ENCODE measurements at places on chromosomes 7 and 10.

DNA sequence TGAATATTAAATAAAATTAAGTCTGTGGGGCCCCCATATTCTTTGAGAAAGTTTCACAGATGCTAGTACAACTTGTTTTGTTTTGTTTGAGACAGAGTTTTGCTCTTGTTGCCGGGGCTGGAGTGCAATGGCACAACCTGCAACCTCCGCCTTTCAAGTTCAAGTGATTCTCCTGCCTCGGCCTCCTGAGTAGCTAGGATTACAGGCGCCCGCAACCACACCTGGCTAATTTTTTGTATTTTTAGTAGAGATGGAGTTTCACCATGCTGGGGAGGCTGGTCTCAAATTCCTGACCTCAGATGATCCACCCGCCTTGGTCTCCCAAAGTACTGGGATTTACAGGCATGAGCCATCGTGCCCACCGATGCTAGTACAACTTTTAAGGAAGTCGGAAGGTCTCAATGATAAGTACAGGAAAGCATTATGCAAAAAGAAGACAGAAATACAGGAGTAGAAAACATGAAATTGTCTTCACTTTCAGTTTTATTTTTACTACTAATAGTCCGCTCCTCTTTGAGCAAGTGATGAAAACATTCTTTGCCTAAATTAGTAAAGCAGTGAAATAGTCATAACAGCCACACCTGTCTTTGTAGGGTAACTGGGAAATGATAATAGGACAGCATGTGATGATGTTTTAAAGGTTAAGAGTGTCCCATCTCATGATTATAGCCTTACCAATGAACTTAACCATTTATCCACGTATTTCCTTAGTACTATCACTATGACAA lies 147.5 kb downstream of the SEMA3D start:
- no peak for DNase-seq

GRCh38 chr7:39949971-39950472 lies at the start of gene CDK13:
Gene CDK13 (plus strand): TSS chr7:39950256. CDS start chr7:39950642, 386 bp downstream.
- DNase-seq, result peak; percentile 84

DNA sequence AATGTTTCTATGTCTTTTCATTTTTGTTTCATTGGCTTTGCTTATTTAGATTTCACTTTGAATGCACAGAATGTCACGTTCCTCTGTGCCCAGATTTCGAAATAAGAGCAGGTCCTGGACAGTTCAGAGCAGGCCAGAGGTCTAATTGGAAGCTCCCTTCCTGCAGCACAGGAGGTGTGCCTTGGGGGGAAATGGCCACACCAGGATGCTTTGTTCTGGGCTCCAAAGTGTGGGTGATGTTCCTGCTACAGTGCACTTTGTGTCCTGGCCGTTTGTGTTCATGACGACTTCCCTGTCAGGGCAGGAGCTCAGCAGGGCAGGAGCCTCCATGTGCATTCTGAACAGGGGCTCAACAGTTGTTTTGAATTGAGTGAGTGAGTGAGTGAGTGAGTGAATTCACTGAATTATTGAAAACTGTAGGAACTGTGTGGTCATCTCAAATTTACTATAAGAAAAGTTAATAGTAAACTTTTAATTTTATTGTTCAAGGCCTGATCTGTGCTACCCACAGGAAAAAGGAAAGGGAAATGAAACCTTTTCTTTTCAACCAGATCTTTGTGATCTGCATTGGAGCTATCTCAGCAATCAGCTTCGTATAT lies 109.5 kb upstream of the GJD4 start:
- DNase-seq, result peak; percentile 59

DNA sequence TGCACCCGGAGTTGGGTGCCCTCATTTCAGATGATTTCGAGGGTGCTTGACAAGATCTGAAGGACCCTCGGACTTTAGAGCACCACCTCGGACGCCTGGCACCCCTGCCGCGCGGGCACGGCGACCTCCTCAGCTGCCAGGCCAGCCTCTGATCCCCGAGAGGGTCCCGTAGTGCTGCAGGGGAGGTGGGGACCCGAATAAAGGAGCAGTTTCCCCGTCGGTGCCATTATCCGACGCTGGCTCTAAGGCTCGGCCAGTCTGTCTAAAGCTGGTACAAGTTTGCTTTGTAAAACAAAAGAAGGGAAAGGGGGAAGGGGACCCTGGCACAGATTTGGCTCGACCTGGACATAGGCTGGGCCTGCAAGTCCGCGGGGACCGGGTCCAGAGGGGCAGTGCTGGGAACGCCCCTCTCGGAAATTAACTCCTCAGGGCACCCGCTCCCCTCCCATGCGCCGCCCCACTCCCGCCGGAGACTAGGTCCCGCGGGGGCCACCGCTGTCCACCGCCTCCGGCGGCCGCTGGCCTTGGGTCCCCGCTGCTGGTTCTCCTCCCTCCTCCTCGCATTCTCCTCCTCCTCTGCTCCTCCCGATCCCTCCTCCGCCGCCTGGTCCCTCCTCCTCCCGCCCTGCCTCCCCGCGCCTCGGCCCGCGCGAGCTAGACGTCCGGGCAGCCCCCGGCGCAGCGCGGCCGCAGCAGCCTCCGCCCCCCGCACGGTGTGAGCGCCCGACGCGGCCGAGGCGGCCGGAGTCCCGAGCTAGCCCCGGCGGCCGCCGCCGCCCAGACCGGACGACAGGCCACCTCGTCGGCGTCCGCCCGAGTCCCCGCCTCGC lies at the start of gene EGFR:
Gene EGFR, plus strand, starts transcription at position 657 of the 830 bp plus-strand sequence. CDS start 261 bp downstream, outside the sequence.
- peak; percentile 96 for DNase-seq

- DNase-seq, result no peak
Measured at GRCh38 chr7:20132585-20132984, 84.6 kb downstream of the MACC1 start.

- DNase-seq, result no peak
Measured at GRCh38 chr7:91411060-91411459, 146.8 kb downstream of the FZD1 start.

DNA sequence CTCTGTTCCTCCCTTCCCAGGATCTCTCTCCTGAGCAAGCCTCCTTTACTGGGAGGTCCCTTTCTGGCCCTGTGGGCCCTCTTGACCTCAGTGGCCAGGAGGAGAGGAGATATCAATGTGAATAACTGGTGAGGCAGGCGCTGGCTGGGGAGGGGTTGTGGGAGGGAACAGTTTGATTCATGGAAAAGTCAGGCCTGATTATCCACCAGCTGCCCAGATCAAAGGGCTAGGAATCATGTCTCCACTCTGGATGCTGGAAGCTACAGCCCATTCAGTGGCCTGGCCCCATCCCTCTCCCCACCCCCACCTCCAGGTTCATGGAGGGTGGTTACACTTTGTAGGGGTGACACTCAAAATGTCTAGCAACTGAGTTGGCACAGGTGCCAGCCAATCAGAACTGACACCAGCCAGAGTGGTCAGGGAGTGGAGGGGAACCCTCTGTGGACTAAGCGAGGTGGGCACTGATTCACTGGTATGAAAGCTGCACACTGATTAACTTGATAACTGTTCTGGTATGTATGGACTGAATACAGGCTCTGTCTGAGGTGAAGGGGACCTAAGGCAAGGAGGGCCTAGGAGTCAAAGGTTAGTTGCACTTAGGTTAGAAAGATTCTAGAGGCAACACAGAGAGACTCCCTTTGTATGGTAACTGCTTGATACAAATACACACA lies 4.8 kb downstream of the PRRT4 start:
- DNase-seq, result no peak

DNA sequence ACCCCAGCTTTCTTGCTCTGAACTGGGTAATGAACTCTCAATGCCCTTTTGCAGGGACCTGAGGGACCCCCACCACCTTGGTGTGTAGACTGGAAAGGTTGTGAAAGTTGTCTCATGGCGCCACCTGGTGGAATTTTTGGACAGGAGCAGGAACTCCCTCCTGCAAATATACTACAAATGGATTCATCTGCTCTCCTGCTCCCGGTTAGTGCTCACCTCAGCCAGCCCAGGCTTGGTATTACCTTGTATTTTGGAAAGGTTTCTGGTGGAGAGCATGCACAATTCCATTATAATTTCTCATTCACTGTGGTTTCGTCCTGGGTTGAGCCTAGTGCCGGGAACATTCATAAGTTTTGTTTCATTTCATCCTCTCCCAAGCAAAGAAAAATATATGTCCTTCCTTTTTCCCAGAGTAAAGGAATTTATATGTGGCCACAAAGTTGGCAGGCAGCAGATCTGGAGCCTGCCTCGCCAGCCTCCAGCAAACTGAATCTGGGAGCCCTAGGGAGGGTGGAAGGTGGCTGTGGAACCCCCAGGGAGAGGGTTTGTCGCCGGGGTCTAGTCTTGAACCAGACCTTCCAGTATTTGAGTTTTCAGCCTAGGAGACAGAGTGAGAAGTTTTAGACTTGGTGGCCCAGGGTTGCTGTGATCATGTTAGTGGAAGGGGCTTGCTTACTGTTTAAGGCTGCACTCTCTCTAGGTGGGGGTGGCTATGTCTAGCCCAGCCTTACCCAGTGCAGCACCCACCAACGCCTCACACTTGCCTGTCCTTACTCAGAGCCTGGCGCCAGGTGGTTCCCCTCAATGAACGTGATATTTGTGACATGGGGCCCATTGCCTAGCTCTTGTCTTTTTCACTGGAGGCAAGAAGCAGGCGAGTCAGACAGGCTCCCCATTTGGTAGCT lies 9.5 kb downstream of the FAM241B start:
- peak; percentile 65 for DNase-seq

GRCh38 chr7:96870185-96870584 lies 135.2 kb upstream of the DLX6 start:
- no peak for DNase-seq

DNA sequence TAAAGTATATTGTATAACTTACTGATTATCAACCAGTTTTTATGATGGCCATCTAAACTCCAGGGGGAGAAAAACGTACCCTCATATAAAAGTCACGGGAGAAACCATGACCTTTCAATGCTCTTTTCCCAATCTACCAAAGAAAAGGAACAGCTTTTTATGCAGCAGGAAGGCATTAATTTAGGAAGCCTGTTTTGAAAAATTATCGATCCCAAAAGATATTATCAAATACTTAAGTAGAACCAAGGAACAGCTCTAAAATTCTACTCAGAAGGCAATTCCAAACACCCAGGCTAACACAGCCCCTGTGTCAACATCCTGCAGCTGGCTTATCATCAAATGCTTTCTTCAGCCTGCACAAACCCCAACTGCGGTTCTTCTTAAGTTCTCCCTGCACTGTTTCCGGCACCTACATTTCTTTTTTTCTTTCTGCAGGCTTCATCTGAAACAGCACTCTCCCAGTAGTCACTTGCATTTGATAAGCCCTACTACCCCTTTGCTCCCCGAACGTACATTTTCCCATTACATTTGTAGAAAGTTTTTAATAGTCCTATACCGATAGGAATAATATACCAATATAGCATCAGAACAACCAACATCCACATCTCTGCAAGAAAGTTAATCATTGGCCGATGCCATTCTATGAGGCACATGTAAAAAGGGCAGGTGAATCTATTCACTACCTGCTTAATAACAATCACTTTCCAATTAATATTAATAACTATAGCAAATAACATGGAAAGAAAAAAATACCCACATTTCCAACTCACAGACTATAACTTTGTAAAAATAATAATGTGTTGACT lies 47.9 kb downstream of the PIP4K2A start:
- DNase-seq, result no peak

DNA sequence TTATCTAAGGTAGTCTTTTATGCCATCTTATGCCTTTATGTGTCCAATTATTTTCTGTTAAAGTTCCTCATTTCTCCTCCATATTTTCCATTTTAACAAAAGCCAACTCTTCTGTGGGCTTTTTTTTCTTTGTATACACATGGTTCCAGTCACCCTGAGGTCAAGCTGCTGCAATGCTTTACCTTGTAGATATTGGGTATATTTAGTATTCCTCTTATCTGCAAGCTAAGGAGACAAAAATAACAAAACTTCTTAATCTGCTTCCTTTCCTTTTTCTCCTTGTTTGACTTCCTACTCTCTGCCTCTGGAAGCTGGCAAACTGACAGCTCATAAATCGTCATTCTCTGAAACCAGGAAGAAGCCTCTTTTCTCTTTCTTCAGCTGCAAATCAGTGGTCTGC lies 885.0 kb upstream of the LRRN3 start:
- DNase-seq, result no peak

- DNase-seq, result no peak
Measured at GRCh38 chr7:142478479-142479220, 220.8 kb upstream of the PRSS58 start.

DNA sequence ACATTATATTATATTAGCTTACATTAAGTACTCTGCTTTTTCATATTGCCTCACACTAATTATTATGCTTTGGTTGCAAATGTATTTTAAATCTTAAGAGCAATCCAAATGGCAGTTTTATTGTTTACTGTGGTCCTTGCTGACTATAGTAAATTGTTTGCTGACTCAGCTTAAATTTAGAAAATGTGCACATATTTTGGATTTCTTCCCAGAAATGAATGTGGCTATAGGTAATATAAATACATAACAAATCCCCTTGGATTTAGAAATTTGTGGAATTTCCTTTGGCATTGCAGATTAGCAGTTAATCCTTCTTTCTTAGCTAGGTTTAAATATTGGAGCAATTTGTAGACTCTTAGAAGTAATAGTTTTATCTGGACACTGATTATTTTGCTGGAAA lies 565.8 kb downstream of the NRG3 start:
- DNase-seq, result no peak

- no peak for DNase-seq
Measured at GRCh38 chr10:74035303-74035702, 37.4 kb downstream of the VCL start.

GRCh38 chr7:95529701-95530100 lies 44.0 kb downstream of the ASB4 start:
- no peak for DNase-seq

DNA sequence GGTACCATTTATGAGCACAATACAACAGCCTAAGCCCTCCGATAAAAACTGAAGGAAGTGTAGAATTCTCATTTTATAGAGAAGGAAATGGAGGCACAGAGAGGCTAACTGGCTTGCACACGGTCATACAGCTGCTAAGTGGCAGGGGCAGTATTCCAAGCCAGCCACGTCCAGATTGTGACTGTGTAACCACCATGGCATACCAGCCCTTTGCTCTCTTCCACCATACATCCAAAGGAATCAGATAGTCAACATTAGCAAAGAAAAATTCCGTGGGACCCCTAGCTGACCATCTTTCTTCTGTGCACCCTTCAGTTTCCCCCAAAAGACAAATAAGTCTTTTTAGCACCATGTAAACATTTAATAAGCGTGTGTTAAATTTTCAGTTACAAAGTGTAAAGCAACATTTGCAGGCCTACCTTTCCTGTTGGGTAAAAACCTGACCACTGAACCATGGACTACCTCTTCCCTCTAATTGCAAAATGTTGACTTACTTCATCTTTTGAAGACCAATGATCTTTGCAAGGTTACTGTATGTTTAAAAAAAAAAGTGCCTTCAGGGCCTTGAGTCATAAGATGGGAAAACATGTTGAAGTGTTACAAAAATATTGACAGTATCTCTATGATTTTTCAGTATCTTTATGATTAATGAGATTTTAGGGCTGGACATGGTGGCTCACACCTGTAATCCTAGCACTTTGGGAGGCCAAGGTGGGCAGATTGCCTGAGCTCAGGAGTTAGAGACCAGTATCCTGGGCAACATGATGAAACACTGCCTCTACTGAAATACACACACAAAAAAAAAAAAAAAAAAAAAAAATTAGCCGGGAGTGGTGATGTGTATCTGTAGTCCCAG lies 24.3 kb upstream of the PDZD8 start:
- no peak for DNase-seq

GRCh38 chr10:29648983-29649268 lies 14.2 kb upstream of the SVIL start:
- DNase-seq, result no peak
